ENCODE measurements at places on chromosomes 1 and 21.

DNA sequence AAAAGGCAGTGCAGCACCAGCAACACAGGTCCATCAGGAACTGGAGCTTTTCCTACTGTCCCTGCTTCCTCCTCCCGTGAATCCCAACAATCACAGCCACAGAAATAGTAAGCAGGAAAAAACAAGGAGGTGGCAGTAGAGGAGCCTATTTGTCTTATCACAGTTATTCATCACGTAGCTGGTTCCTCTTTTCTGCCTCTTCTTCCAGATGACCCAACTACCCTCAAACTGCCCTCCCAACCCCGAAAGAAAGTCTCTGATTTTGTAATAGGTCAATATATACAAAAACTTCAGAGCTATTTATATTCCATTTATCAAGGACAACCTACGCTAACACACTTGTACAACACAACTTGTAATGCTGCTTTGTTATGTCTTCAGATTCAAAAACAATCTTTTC, 21.4 kb downstream of the GNB1 start:
- DNase-seq = peak; percentile 63

DNA sequence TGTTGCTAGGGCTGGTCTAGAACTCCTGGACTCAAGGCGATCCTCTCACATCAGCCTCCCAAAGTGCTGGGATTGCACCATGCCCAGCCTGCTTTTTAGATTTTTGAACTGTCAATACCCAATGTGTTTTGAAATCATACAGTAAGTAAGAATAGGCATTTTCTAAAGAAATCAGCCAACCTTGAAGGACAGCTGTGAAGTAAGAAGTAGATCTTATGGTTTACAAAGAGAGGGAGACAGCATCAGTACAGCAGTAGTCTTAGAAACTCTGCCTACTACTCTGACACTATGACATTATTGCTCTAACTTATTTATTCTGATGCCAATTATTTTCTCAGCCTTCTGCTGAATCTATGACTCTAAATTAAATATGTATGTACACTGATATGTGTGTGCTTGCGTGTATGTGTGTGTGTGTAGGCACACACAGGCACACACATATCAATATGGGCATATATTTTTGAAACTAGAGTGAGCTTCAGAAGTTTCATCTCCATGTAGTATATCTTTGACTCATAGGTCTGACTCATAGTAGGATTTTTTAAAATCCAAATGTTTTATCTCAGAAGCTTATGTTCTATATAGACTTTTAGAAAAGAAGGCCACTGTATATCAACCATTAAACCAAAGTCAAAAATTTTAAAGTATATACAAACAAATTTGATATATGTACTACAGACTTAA, 140.4 kb downstream of the COL24A1 start:
- no peak for DNase-seq

DNA sequence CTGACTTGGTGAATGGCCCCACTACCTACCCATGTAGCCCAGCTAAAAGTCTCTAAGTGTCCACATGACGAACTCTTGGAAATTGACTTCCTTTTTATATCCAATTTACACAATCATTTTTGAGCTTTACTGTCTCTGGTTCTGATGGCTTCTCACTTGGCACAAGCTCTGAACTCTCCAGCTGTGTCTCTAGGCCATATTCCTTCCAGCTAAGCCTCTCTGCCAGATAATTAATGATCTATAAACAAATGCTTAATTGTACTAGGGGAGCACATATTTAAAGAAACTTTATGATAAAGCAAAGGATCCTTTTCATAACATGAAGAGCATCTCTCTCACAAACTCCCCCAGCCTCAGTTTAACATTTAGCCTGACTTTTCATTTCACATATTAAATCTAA, 16.3 kb upstream of the BEND5 start:
- DNase-seq = peak; percentile 7

GRCh38 chr21:23694390-23694789, 1912.9 kb downstream of the MRPL39 start:
- peak; percentile 2 for DNase-seq

GRCh38 chr1:32361674-32362473, 411 bp downstream of the FAM229A start:
- DNase-seq = no peak

- no peak for DNase-seq
Observed at GRCh38 chr1:41418857-41419583, 57.8 kb downstream of the FOXO6 start.

DNA sequence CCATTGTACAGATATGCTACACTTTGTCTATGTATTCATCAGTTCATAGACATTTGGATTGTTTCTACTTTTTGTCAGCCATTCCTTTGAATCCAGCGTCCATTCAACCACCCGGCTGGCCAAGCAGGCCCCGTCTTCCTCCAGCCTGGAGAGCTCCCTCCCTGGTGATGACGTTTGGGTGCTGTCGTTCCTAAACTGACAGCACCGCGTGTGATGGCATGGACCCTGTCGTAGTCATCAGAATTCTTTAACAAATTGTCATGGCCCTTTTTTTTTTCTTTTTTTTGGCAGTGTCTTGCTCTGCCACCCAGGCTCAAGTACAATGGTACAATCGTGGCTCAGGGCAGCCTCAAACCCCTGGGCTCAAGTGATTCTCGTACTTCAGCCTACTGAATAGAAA, 138.6 kb upstream of the ERRFI1 start:
- no peak for DNase-seq

DNA sequence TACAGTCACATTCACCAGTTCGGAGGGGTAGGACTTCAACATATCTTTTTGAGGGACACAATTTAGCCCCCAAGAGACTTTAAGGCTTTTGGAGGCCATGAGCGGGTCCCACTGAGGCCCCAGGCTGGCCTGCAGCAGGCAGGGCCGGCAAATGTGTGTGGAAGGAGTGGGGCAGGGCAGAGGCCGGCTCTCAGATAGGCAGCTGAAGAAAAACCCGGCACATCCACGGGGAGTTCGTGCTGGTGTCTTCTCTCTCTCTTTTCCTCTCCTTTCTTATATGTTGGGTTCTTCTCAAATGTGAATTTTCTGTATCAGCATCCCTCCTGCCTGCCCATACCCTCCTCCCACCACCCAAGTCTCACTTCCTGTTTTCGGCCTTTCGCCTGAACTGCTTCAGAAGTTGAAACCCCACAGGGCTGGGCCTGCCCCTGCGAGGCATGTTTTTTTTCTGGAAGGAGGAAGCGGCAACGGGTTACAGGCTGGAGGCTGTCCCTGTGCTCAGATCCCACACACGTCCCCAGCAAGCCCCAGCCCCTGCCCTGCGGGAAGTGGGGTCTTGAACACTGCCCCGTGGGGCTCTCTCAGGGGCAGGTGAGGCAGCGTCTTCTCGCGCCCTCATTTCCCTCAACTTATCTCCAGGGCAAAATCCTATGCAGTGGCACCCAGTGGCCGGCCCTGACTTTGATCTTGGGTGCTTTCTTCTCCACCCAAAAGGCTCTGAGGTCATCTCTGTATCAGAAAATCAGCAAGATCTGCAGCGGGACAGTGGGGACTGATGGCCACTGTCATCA, 9.7 kb upstream of the UMODL1 start:
- peak; percentile 94 for DNase-seq

GRCh38 chr1:6570100-6570499, 9.7 kb upstream of the ZBTB48 start:
- DNase-seq = no peak

DNA sequence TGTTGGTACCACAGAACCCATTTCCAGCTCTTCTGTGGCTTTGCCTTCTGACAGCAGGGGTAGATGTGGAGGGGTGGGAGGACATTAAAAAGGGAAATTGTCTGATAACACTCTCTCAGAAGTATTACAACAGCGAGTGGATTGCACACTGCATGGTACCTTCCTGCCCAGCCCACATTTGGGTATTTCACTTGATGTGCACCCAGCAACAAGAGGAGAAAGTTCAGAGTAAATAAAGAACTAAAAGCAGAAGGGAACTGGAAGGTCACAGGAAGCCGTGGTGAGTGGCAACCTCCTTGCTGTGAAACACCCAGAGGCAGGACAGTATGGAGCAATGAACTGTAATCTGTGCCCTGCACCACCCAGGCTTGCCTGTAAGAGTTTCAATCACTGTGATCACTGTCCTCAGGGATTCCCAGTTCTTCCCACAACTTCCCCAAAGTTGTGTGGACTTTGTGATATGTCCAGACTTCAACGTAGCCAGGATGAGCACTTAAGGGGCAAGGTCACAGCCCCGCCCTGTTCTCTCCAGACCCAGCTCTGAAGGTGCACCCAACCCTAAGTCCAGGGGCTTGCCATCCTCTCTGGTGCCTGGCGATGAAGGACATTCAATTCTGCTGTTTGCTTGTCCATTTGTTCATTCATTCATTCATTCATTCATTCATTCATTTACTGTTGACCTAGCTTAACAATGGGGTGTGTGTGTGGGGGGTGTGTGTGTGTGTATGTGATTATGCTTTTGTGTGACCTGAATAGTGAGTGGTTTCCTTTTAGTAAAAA, 18.7 kb upstream of the F5 start:
- DNase-seq = peak; percentile 78

DNA sequence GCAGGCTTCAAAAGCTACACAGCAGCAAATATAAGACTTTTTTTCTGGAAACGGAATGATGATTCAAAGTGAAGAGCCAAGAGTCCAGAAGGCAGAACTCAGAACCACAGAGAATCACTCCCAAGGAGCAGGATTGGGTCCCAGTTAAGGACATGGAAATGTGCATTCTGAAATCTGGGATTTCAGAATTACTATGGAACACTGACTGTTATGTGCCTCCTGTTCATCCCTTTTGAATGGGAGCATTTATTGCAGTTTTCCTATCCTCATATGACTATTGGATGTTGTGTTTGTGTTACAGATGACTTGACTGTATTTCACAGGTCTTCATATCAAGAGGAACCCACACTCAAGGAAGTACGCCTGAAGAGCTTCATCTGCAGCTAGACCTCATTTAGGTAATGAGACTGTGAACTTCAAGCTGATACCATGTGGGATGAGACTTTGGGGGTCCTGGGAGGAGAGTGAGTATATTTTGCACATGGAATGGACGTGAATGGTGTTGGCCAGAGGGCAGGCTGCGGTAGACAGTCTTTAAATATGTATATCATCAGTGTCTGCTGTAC, 17.1 kb upstream of the CAP1 start:
- DNase-seq = no peak

GRCh38 chr1:21539933-21540332, 30.7 kb downstream of the ALPL start:
- DNase-seq = peak; percentile 29

DNA sequence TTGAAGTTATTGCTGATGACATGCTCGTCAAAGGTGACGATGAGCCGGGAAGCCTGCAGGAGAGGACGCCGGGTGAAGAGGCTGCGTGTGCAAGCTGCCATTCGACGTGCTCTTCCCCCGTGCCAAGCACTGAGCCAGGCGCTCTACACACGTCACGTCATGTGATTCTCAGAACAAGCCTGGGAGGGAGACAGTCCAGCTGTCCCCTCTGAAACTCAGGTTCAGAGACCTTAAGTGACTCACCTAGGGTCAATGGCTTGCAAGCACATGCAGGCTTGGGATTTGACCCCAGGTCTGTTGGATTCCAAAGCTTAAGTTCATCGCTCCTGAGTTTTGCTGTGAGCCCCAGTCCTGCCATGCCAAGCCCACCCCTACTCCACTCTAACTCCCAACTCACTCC, 57.1 kb downstream of the RAP1GAP start:
- DNase-seq = no peak

DNA sequence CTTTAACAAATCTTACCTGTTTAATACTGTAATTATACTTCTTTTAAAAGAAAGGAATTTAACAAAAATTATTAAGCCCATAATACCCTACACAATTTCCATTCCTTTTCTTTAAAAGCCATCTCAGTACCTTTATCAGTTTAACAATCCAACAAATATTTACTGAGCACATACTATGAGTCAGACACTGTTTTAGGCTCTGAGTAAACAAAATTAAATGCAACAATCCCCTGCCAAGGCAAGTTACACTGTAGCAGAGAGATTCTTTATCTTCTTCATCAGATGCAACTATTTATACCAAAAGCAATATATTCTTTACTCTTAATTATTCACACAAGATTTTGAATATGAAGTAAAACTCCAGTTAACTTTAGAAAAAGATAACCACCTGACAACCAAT, 12.0 kb downstream of the DENND1B start:
- no peak for DNase-seq

- peak; percentile 40 for DNase-seq
Observed at GRCh38 chr21:42161956-42162681, 56.8 kb upstream of the ABCG1 start.

DNA sequence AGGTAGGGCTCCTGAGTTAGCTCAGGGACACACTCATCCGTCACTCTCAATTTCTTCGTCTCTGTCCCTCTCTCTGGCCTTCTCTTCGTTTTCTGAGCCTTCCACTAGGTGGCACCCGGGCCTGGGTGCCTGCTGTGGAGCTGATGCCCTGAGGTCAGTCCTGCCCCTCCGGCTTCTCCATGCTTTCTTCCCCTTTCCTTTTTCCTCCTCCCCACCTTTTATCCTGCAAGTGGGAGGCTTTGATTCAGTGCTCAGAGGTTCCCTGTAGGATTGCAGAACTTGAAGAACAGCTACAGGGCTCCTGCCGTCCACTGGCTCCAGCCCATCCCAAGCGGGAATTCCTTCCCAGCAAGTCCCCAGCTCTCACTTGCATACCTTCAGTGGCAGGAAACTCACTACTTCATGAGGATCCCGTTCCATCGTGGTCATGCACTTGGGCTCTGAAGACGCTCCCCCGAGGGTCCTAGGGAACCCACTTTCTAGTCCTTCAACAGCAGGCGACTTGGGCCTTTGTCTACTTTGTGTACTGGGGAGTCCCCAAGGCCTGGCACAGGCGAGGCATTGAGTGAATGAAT, 45.6 kb downstream of the SRRM1 start:
- peak; percentile 70 for DNase-seq
